ENCODE measurements at places on chromosomes 6 and 20.

GRCh38 chr20:8602389-8603116 lies 466.3 kb upstream of the PLCB4 start:
- no peak for DNase-seq

GRCh38 chr6:21300439-21300838 lies 293.1 kb upstream of the SOX4 start:
- no peak for DNase-seq

DNA sequence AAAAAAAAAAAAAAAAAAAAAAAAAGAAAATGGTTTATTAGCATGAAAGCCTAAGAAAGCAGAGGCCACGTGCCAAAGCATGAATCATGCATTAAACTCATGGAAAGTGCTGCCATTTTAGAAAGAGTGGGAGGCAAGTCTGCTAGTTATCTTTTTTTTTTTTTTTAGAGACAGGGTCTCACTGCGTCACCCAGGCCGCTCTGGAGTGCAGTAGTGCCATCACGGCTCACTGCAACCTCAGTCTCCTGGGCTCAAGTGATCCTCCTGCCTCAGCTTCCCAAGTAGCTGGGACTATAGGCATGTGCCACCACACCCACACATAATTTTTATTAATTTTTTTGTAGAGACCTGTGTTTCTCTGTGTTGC lies 5.2 kb downstream of the VWA7 start:
- no peak for DNase-seq

- DNase-seq, result no peak
Observed at GRCh38 chr6:26743157-26743821, 83.7 kb upstream of the ZNF322 start.

GRCh38 chr6:144744720-144745119 lies 459.6 kb downstream of the UTRN start:
- no peak for DNase-seq

- no peak for DNase-seq
Observed at GRCh38 chr6:25334793-25335192, 55.6 kb downstream of the CARMIL1 start.

DNA sequence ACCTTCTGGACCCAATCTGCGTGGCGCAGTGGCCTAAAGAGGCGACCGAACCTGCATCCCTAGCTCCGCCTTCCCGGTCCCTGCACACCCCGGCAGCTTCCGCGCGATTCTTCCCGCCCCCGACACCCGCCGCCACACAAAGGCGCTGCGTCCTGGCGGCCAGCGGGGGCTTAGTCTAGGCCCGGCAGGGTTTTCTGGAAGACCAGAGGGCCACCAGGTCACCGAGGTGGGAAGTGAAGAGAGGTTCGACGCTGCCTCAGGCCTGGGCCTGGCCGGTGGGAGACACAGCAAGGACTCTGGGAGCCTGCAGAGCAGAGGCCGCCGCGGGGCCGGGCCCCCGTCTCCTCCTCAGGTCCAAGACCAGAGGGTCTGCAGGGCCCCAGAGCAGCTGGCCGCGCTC lies 154.9 kb downstream of the OR2B2 start:
- DNase-seq, result no peak

- no peak for DNase-seq
Observed at GRCh38 chr20:63653974-63654668, 897 bp upstream of the STMN3 start.

DNA sequence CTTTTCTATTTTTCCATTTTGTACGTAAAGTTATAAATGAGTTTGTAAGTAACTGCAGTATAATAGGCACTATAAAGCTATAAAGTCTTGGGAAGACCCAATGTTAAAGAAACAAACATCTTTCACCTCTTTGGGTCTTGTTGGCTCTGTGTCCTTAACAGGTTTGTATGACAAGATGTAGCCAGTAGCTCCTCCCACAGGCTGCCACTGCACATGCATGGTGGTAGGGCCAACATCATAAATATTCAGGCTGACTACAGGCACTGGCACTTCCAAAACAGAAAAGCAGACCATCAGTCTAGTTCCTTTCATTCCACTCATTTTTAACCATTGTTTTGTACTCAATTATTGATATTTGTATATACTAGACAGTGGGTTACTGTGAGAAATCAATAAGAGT lies 59.9 kb downstream of the COL12A1 start:
- DNase-seq, result no peak

GRCh38 chr20:3714092-3714491 lies 1.7 kb upstream of the SIGLEC1 start:
- DNase-seq, result no peak

All from thoracic aorta (tissue), 2 donors.